ENCODE measurements at places on chromosomes 2 and 18.
A peak's percentile ranks its signal among the peaks of the same experiment; 100 is the strongest.

DNA sequence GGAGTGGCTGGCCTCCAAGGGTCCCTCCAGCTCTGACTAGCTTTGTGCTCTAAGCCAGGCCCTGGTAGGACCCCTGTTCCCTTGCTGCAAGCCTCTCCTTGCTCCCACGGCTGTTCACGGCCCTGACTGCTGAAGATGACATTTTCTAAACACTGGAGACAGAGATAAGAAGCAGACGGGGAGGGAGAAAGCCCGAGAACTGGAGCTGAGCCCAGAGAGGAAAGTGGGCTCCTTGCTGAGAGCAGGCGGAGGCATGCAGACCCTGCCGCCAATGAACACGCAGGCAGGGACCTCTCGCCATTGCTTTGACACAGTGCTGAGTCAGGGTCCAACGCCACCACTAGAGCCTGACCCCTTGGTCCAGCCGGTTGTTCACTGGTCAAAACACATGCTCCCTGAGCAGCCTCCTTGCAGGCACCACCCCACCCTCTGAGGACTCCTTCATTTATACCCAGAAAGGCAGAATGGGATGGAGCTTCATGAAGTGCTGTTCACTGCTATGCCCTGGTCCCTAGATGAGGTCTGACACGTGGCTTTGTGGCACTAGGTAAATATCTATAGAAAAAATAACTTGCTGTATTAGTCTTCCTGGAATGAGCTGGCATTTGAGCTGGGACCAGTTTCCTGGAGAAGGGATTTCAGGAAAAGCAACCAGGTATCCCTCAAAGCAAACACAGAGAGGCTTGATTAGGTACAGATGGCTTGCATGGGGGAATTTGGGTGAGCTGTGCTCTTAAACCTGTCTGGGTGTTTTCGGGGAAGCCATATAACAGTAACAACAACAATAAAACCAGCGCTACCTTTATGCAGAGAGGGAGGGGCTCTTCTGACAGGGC is 65.7 kb downstream of the MCFD2 start:
- DNase-seq, result no peak

GRCh38 chr2:75846683-75847190 is 136.0 kb upstream of the GCFC2 start:
- DNase-seq, result no peak

- no peak for DNase-seq
Observed at GRCh38 chr2:141554810-141555209, 576.0 kb downstream of the LRP1B start.

- no peak for DNase-seq
Observed at GRCh38 chr2:129460299-129461198, 518.9 kb upstream of the RAB6C start.

GRCh38 chr18:54423831-54424230 is 66.1 kb downstream of the C18orf54 start:
- DNase-seq, result no peak

DNA sequence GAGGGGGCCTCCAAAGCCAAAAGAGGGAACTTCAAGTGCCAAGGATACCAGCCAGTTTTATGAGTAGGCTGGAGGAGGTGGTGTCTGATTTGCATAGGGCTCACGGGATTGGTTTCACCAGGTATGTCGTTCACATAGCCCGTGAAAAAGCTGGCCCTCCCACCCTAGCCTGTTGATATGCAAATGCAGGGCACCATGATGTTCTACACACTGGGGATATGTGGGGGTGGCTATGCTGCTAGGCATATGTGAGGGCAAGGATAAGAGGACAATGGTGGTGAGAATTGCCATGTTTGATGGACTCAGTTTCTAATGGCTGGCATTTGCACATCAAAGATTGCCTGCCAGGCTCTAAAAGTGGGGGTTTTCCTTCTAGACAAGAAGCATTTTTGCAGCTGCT is 378.6 kb downstream of the DPP10 start:
- DNase-seq, result no peak

- peak; percentile 64 for DNase-seq
Observed at GRCh38 chr2:38508311-38509039, 94.3 kb downstream of the HNRNPLL start.

- no peak for DNase-seq
Observed at GRCh38 chr2:176099159-176099727, 352 bp upstream of the HOXD12 start.

GRCh38 chr2:136045835-136046570 is 60.6 kb upstream of the DARS1 start:
- no peak for DNase-seq

GRCh38 chr18:28494151-28494550 is 317.2 kb upstream of the CDH2 start:
- no peak for DNase-seq

DNA sequence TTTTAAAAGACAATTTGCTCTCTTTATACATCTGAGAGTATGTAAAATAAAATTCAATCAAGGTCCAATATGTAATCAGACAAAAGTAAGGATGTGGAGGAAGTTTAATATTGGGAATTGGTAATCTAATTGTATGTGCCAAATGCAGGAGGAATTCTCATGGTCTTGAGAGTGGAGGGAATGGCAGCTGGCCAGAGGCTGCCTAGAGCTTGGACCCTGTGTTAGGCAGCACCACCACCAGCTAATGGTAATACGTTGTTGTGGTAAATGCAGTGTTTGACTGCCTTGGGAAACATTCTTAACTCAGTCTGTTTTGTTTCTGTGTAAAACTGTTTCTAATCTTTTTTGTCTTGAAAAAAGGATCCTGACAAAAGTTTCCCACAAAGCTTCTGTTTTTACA is 30.0 kb downstream of the GALNT1 start:
- no peak for DNase-seq

- no peak for DNase-seq
Observed at GRCh38 chr2:194591192-194591591, 1065.8 kb upstream of the SLC39A10 start.

- no peak for DNase-seq
Observed at GRCh38 chr2:100237163-100237562, 85.1 kb downstream of the LONRF2 start.

GRCh38 chr2:32732912-32733472 is 105.1 kb downstream of the TTC27 start:
- no peak for DNase-seq

GRCh38 chr2:145015561-145015960 is 495.6 kb upstream of the ZEB2 start:
- DNase-seq, result no peak

DNA sequence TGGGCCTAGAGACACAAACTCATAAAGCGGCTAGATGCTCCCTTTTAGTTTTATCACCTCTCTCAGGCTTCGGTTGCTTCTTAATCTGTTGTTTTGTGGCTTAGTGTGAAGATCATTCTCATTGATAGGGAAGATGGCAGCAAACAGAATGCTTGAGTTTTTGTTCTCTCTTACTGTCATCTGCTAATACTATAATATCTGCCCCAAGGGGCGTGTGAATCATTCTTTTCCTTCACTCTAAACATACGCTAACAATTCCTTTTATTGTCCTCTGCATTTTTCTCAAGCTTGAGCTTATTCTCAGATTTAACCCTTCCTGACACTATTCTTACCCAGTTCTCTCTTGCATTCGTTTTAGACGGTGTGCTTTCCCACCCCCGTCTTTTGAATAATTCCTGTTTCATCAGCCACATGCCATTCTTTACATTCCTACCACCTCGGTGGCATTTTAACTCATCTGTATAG is 323.9 kb upstream of the NRP2 start:
- DNase-seq, result no peak

GRCh38 chr2:118046634-118047210 is 32.9 kb upstream of the CCDC93 start:
- DNase-seq, result no peak

GRCh38 chr2:48534781-48535180 is 4.8 kb downstream of the STON1 start:
- DNase-seq, result no peak

DNA sequence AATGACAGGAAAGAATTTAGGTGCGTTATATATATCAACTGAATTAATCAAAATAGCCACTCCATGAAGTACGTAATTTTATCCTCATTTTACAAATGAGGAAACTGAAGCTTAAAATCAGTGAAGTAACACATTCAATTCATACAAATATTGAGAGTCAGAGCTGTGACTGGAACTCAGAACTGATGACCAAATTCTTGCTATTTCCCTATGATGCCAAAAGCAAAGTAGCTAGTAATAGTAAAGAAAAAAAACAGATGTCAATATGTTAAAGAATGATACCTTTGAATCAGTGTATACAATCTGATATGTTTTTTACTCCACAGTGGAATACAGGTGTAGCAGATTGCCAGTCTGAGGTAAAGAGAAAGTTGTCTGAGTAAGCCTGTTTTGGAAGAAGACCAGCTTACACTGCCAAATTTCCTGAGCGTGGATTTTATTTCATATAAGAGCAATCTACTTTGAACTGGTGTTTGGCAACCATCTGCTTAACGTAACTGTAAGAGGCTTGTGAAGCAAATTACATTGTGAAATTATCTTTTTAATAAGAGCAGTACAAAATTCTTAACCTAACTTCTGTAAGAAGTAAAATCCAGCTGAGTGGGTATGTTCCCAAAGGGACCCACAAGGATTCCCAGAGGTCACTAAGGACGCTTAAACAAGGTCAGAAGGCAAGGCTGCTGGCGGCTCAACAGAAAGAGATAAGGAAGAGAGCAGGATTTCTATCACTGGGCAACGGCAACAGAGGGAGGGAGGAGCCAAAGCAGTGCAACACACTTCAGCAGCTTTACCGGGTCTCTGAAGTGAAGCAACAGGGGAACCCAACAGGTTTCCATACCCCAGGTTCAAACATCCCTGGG is 85.6 kb downstream of the IKZF2 start:
- no peak for DNase-seq

GRCh38 chr2:131493199-131493968 is 1.2 kb upstream of the MZT2A start:
- no peak for DNase-seq

GRCh38 chr18:26432651-26433424 is 115.5 kb downstream of the KCTD1 start:
- no peak for DNase-seq

GRCh38 chr2:197296835-197297234 is 13.7 kb downstream of the ANKRD44 start:
- no peak for DNase-seq

- DNase-seq, result no peak
Observed at GRCh38 chr18:46767217-46767616, 10.4 kb upstream of the ST8SIA5 start.

DNA sequence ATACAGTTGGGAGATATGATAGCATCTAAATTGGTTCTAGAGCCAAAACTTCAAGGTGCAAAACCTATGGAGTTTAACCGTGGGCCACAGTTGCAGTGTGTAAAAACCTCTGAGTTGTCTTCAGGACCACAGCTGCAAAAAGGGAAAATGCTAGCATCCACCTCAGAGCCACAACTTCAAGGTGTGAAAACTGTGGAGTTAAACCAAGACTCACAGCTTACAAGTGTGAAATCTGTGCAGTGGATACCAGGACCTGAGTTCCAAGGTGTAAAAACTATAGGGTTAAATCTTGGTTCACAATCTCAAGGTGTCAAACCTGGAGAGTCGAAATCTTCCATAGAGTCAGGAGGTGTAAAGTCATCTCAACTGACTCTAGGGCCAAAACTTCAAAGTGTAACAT is 10.4 kb upstream of the ZNF512 start:
- no peak for DNase-seq

DNA sequence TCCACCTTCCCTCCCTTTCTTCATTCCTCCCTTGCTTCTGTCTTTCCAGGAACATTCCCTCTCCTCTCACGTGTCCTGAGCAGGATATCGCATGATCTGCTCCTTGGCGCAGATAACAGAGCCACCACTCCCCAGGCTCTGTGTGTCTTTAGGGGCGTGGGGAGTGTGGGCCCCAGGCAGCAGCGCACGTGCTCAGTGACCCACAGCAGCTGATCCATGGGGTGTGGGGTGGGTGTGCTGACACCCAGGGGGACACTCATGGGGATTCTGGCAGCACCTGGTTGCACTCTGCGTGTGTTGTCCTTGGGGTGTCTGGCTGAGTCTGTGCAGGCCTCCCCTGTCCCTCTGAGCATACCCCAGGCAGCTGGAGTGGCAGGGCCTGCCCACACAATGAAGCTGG is 9.9 kb upstream of the FOSL2 start:
- DNase-seq, result no peak

- no peak for DNase-seq
Observed at GRCh38 chr2:158009399-158009798, 92.3 kb upstream of the UPP2 start.

- DNase-seq, result no peak
Observed at GRCh38 chr2:62663920-62664795, 41.4 kb upstream of the EHBP1 start.

DNA sequence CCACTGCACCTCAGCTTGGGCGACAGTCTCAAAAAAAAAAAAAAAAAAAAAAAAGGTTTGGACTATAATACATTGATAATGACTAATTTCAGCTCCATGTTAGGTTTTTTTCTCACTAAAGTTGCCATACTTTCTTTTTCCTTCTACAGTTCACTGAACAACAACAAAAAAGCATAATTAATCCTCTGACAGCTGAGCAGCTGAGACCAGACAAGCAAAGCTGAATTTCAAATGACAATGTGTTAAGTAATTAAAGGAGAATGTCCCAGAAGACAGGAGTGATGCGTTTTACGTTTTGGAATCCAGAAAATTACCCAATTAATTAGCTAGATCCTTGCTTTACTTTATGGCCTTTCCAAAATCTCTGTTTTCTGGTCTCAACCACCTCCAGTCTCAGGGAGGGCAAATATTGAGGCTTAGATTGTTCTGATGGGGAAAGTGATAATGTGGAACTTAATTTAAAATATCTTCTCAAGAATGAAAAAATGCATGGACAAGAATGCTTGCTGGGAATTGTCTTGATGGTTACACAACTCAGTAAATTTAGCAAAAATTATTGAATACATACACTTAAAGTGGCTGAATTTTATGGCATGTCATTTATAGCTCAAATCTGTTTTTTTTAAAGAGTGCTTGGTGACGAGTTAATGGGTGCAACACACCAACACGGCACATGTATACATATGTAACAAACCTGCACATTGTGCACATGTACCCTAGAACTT is 17.4 kb upstream of the RMDN2 start:
- no peak for DNase-seq

DNA sequence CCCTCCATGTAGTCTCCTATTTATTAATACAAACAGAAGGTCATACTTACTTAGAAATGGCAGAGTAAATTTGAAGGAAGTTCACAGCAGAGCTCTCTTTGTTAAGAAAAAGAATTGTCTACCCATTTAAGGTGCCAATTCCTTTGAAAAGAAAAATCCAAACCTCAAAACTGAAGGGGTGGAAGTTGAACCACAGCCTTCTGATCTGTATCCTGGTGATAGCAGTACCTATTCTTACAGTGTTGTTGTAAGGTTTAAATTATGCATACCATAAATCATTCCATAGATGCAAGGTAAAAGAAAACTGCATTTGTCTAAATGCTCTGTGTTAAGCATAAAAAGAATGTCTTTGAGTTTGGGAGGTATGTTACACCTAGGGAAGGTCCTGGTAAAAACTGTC is 47.6 kb downstream of the COBLL1 start:
- DNase-seq, result no peak

- DNase-seq, result no peak
Observed at GRCh38 chr2:194559964-194560363, 1097.1 kb upstream of the SLC39A10 start.

- DNase-seq, result no peak
Observed at GRCh38 chr2:149098701-149099100, 60.2 kb downstream of the LYPD6B start.
